ENCODE measurements at places on chromosomes 7 and 10.
A peak's percentile ranks its signal among the peaks of the same experiment; 100 is the strongest.

- DNase-seq: no peak
Measured at GRCh38 chr7:23791721-23792120, 81.7 kb downstream of the STK31 start.

DNA sequence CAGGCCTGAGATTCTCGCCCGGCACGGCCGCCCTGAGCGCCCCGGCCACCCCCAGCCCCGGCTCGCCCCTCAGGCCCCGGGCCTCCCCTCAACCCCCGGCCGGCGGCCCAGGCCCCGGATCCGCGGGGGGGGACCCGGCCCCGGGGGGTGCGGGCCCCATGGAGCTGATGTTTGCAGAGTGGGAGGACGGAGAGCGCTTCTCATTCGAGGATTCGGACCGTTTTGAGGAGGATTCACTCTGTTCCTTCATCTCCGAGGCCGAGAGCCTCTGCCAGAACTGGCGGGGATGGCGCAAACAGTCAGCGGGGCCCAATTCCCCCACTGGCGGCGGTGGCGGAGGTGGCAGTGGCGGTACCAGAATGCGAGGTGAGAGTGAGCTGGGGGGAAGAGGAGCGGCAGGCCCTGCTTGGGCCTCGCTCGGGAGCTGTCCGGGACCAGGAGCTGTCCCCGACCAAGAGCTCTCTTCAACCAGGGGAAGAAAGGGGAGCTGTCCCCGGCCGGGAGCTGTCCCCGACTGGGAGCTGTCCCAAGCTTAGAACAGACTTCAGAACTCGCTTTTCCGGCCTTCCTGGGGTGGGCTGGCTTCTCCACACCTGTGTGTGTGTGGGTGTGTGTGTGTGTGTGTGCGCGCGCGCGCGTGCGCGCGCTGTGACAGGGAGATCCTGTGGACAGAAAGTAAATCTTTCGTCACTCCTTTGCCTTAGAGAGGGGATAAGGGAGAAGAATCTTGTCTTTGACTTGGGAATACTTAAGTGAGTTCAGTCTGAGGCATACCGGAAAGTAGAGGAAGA, 510 bp downstream of the ZSWIM8 start:
- no peak for DNase-seq

- DNase-seq: no peak
Measured at GRCh38 chr7:20442951-20443350, 112.3 kb downstream of the ITGB8 start.

GRCh38 chr10:62384447-62385081, 10.4 kb downstream of the ZNF365 start:
- no peak for DNase-seq

DNA sequence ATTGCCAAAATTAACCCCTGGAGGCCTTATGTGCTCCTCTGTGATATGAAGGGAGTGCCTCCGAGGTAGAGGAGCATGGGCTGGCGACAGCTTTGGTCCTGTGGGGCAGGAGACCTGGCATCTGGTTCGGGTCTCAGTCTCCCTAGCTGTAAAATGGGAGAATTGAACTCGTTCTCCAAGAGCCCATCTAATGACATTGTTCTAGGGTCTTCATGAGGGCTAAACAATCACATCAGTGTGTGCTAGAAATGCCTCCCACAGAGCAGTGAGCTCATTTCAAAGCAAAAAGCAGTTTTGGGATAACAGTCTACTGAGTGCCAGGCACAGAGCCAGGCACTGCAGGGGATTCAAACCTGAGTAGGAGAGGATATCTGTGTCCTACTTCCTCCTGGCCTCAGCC, 248.0 kb downstream of the RPS24 start:
- DNase-seq: no peak

DNA sequence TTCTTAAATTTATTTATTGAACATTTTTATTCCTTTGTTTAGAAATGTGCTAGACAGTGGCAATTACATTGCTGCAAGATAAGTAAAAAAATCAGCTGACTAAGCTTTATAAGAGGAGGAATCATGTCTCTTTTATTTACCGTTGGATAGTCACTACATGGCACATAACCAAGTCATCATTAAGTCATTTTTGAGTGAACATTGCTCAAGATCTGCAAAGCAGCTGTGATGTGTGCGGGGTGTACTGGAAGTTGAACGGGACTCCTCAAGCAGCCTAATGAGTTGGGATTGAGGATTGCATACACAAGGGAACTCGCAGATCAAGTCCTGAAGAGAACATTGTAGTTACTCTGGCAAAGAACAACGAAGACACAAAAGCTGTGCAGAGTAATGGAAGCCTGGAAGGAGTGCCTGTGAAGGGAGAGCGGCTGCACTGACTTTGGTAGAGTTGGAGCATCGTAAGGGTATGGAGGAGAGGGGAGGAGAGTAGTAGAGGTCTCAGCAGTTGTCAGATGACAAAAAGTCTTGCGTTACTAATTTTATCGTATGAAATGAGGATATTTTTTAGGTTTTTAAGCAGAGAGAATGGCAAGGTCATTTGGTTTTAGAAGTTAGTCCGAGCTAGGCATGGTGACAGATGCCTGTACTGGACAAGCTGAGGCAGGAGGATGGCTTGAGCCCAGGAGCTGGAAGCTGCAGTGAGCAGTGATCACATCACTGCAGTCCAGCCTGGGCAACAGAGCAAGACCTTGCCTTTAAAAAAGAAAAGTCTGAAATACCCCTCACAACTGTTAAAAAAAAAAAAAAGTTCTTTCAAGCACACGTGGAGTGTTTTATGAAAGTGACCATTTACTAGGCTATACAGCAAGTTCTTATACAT, 95.1 kb downstream of the BMPR1A start:
- DNase-seq: no peak

DNA sequence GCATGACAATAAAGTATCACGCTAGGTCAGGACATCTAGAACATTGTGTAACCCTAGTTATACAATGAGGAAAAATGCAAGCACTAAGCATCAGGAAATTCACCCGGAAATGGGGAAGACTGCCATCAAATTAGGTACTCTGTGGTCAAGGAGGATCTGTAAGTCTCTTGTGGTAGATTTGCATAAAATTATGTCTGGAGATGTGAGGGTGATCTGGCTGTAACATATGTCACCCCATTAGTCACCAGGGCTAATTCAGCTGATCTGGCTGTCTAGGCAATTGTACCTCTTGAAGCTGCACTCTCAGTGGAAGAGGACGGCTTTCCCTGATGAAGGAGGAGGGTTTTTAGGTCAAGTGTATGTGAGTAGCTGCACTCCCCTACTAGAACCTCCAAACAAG, 14.8 kb downstream of the AKR1D1 start:
- DNase-seq: no peak

DNA sequence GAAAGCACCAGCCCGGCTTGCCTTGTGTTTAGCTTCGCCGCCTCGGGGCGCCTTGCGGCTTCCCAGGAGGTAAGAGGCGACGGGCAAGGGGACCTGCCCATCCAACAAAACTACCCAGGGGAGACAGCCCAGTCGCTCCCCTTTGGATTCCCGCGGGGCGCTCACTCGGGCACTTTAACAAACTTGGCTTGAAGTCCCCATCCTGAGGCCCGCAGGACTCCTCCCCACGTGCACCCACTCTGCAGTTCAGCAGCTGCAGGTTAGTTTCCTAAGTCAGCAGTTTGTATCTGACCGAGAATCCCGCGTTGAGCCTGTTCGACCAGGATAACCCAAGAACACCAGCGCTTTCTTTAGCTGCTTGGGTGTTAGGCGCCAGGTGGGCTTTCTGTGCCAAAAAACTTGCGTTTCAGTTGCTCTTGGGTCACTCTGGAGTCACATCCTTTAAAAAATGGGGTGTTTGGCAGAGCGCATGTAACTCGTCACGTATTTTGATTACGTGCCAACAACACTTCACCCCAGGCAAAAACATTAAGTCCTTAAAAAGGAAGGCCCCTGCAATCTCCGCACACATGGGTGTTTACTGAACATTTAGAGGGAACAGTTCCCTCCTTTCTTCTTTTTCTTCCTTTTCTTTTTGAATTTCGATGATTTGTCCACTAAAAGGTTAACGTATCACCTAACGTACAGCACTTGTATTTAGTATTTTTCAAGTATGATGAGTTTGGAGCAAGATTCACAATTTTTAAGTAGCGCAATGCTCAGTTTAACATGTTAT, 876 bp downstream of the DNAH11 start:
- no peak for DNase-seq

DNA sequence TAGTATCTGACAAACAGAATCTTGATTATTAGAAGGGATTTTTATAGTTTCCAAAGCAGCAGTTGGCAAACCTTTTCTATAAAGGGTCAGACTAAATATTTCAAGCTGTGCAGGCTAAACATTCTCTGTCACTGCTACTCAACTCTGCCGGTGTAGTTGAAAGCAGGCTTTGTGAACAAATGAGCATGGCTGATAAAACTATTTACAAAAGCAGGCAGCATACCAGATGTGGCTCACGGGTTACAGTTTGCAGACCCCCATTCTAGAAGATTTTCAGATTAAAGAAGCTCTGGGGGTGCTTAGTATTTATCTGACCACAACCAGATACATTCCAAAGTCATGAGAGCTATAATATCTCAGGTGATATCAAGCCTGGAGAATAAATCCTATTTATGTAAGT, 1017.5 kb downstream of the SORCS1 start:
- no peak for DNase-seq

DNA sequence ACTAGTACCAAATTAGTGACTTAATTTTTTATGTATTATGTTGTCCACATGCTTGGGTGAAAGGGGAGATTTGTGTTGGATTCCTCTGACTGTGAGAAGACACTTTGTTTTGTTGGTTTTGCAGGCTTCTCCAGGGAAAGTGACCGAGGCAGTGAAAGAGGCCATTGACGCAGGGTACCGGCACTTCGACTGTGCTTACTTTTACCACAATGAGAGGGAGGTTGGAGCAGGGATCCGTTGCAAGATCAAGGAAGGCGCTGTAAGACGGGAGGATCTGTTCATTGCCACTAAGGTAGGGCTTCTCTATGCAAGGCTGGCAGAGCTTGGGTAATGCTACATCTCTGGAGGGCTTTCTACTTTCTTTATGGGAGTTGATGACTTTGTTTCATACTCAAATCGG, 4.5 kb downstream of the AKR1E2 start:
- no peak for DNase-seq

- DNase-seq: no peak
Measured at GRCh38 chr10:30816159-30816819, 186.7 kb upstream of the LYZL2 start.

GRCh38 chr10:122847782-122848604, 2.3 kb upstream of the CUZD1 start:
- no peak for DNase-seq

GRCh38 chr10:42809676-42810075, 27.1 kb downstream of the BMS1 start:
- no peak for DNase-seq

- no peak for DNase-seq
Measured at GRCh38 chr7:7146837-7147236, 35.5 kb upstream of the C1GALT1 start.

- no peak for DNase-seq
Measured at GRCh38 chr7:17298840-17299482, 509 bp downstream of the AHR start.

- no peak for DNase-seq
Measured at GRCh38 chr10:95096143-95096542, 26.8 kb upstream of the CYP2C8 start.

GRCh38 chr7:108067844-108068243, 62.3 kb downstream of the LAMB4 start:
- DNase-seq: no peak

DNA sequence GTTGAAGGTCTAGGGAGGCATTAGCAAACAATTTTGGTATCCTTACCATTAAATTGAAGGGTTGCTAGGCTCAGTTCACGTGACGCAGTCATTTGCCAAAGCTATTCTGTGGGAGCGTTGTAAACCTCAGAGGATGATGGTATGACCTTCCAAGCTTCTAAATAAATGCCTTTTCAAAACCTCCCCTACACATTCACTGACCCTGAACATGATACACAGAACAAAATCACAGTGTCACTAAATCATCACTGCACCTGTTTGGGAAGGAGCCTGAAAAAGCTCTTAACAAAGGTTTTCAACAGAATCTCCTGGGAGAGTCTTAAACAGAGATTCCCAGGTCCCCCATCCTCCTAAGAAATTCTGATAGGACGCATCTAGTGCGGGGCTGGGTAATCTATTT, 13.2 kb upstream of the CCDC172 start:
- no peak for DNase-seq

GRCh38 chr10:8085251-8085650, 30.8 kb downstream of the GATA3 start:
- no peak for DNase-seq

- DNase-seq: peak; percentile 38
Measured at GRCh38 chr10:119079599-119080520, 757 bp downstream of the EIF3A start.

DNA sequence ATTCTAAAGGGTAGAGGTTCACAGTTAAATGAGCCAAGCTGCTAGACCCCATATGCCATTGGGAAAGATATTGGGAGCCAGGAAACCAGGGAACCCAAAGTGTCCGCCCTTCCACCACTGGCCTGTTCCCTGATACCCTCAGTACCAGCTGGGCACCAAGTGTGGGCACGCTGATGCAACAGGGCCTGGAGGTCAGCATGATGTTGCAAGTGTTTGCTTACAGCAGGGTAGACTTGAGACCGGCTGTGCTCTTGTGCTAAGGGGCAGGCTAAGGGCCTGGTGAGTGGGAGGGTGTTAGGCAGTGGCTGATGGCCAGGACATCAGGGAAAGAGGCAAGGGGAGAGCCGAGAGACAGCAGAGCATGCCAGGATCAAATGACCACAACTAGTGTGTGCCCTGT, 21.0 kb upstream of the MYL7 start:
- no peak for DNase-seq

DNA sequence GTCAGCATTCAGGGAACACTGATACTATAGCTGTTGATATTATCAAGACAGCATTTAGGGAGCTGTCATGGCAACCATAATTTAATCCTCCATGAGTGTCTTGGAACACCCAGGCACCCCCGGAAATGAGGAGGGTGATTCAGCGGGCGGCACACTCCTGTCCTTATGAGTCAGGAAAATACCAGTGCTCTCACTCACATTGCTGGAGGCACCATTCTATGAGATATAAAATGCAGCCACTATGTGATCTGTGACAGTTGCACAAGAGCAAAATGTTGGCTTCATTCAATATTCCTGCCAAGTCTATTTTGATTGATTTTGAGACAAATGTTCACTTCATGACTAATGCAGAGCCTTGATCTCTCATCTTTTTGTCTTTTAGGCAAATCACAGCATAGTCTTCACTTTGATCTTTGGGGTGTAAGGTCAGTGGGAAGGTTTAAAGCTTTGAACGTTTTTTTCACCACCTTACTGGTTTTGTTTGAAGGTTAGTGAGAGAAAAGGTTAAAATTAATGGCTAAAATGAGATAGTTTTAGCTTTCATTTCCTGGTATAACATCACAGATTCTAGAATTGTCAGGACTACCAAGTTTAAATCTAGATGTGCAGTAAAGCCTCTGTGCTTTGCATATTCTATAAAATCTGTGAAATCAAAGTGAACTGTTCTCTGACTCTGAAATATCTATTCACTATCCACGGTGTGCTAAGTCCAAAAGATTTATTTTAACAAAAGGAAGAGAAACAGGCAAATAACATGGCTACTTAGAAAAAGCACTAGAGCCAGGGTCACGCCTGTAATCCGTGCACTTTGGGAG, 12.4 kb upstream of the ARHGAP12 start:
- no peak for DNase-seq
